Left renal cortex interstitium (tissue), 4 donors: ENCODE measurements at places on chromosomes 16 and 17.

DNA sequence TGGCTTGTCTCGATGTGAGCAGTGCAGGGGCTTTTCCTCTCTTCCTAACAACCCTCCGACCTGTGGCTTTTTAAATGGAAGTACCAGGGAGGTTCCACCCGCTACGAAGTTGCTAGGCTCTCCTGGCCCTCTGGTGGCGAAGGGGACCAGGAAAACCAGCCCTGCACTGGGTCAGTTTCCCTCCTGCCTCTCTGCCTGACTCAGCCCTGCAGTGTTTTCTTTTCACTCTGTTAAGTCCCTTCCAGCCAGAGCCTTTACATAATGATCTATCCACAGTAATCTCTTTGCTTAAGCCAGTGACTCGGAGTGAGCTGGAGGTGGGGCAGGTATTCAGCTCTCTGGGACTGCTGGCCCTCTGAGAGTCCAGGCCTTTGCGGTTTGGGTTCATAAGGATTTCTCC is 331.3 kb upstream of the EEF2KMT start:
- DNase-seq, result no peak

- DNase-seq, result no peak
Observed at GRCh38 chr17:82502207-82502606, 17.3 kb upstream of the FOXK2 start.

- DNase-seq, result no peak
Observed at GRCh38 chr16:54268340-54268739, 18.2 kb downstream of the IRX3 start.

- DNase-seq, result no peak
Observed at GRCh38 chr17:21165922-21166594, 39.3 kb downstream of the DHRS7B start.

DNA sequence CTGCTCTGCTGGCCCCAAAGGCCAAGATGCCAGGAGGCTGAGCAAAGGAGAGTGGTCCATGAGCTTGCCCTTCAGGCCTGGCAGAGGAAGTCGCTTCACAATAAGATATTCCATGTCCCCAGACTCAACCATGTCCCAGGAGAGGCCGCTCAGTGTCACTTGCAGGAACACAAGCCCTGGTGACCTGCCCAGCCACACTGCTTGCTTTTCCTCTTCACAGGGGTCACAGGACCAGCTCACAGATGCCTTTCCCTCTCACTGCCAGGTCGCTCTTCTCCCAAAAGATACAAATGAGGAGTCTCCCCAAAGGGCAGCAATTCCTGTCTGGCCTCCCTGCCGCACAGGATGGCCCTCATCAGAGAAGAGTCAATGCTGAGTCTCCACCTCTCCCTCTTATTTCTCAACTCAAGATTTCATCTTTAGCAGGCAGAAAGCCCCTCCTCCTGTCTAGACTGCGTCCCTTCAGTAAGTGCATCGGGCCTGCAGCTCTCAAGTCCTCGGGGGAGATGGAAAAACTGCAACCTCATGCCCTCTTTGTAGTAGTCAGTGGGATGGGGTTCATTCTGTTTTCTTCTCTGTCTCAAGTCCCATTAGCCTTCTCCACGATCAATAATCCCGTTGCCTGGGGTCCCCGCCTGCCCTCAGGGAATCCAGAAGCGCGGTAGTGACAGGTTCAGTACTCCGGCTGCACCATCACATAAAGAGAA is 5.0 kb downstream of the JUP start:
- no peak for DNase-seq

- no peak for DNase-seq
Observed at GRCh38 chr16:71754108-71754507, 29.6 kb upstream of the PHLPP2 start.

DNA sequence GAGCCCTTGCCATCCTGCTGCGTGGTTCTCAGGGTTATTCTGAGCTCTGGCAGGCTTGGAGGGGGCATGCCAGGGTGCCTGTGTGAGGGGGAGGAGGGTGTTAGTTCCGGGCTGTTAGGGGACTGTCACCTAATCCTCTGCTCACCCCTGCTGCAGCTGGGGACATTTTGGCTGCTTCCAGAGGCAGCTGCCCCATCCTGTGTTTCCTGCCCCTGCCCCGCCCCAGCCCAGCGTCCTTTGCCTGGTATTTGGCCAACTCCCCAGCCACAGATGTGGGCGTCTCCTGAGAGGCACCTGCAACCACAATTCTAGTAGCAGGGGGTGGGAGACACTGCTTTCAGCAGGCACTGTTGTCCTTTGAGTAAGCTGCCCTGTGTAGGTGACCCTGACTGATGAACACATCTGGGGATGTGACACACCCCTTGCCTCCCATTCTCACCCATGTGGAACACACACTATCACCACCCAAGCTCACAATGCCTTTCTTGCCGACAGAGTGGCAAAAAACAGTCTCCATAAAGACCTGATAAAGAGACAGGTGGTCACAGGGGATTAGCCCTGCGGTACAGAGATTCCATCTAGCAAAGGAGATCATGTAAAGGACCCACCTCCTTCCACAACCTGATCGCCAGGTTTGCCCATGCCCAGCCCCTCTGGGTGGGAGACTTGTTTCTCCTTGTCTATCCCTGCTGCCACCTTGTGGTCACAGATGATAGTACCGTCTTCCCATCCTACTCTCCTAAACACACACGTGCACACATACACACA is at the start of gene CHRNE:
CHRNE (minus strand) TSS at position 48 of the 768 bp plus-strand sequence; CDS start at position 13, 35 bp downstream.
- DNase-seq, result no peak

GRCh38 chr16:17747081-17747756 is 276.5 kb upstream of the XYLT1 start:
- DNase-seq, result no peak

- no peak for DNase-seq
Observed at GRCh38 chr16:35744726-35745125, 2285.3 kb downstream of the TP53TG3F start.

DNA sequence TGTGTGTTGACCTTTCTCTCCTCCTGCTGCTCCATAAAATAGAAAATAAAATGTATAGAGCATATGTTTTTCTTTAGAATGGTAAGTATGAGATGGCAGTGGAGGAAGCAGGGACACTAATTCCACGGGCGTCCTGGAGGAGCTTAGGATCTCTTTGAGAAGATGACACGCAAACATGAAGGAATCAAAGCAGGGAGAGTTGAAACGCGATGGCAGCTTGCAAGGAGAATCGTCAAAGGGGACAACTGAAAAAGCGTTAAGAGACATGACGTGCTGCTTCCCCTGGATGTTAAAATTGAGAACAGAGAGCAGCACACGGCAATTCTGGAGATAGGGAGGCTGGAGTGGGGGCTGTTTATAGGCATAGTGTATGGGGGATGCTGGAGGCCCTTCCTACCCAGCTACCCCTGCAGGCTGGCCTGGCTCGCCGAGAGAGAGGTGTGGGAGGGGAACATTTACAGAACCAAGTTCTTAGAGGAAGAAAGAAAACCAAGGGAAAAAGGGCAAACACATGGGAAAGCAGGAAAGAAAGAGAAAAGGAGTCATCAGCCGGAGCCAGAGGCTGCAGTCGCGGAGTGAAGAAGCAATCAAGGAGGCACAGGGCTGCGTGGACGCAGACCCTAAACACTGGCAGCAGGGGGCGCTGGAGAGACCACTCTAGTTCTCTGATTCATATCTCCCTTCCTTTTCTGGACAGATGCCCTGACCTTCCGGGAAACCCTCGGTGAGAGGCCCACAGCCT is 55.8 kb downstream of the MYH13 start:
- DNase-seq, result no peak

- DNase-seq, result no peak
Observed at GRCh38 chr17:76369804-76370203, 14.6 kb upstream of the SPHK1 start.

GRCh38 chr16:18938986-18939385 is 12.8 kb upstream of the SMG1 start:
- DNase-seq, result no peak

DNA sequence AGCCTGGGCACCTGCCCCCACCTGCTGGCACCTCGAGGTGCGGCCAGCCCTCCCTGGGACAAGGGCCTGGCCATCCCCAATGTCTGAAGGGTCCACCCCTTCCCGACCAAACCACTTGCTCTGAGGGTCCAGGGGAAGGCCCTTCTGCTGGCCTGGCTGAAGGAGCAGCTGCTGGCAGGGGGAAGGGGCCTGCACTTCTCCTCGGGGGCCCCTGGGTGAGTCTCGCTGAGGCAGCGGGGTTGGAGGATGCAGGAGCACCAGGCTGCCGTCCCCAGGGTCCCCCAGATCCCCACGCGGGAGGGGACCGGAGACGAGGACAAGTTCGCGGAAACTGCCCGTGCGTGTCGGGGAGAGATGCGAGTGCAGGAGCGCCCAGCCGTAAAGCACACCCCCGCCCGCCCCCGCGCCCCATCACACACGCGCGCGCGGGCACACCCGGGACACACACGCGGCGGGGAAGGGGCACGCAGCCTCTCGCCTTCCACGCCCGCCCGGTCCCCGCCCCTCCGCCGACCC is 725 bp upstream of the CACNA1H start:
- DNase-seq, result no peak
